Right ventricle myocardium superior (tissue), 1 donor: ENCODE measurements at places on chromosomes 12 and 14.

GRCh38 chr12:41930866-41931437 is 213.7 kb downstream of the GXYLT1 start:
- DNase-seq, result no peak

DNA sequence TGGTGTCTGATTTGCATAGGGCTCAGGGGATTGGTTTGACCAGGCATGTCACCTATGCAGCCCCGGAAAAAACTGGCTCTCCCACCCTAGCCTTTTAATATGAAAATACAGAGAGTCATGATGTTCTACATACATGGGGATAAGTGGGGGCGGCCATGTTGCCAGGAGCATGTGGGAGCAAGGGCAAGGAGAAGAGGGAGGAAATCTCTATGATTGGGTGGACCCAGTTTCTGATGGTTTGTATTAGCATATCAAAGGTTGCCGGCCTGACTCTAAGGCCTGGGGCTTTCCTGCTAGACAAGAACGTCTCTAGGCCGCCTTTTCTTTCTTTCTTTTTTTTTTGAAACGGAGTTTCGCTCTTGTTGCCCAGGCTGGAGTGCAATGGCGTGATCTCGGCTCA is 123.4 kb upstream of the CPSF6 start:
- DNase-seq, result no peak

DNA sequence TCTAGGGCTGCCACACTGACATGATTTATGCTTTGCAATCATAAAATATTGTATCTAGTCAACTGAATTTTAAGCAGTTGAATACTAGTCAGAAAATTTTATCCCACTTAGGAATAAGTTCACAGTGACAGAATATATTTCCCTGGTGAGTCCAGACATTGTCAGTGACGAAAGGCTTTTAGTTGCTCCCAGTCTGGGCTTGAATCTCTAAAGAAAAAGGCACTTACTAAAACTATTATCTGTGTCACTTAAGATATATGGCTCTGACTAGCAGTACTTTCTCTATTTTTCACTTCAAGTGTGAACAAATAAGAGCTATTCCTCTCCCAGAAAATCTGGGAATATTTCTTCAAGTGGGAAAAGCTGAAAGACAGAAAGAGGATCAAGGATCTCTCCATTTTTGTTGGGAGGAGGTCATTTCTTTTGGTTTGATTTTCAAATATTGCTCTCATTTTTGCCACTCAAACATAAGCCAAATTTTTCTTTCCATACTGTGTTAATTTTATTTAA is 1262.3 kb upstream of the USP15 start:
- DNase-seq, result no peak

DNA sequence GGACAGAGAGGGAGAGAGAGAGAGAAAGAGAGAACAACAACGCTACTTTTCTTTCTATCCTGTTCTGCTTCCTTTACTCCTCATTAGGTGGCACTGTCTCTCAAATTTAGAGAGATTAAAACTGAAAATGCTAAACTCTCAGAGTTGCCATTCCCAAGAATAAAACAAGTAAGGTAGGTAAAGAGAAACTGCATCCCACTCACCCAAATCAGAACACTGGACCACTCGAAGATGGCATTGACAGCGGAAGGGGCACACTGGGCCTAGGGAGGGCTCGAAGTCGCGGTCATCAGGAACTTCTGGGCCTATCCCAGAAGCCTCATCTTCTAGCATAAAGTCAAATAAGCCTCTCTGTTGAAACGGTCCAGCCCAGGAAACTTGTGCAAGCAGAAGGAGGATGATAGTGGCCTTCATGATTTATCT is 4.5 kb downstream of the DCN start:
- no peak for DNase-seq

DNA sequence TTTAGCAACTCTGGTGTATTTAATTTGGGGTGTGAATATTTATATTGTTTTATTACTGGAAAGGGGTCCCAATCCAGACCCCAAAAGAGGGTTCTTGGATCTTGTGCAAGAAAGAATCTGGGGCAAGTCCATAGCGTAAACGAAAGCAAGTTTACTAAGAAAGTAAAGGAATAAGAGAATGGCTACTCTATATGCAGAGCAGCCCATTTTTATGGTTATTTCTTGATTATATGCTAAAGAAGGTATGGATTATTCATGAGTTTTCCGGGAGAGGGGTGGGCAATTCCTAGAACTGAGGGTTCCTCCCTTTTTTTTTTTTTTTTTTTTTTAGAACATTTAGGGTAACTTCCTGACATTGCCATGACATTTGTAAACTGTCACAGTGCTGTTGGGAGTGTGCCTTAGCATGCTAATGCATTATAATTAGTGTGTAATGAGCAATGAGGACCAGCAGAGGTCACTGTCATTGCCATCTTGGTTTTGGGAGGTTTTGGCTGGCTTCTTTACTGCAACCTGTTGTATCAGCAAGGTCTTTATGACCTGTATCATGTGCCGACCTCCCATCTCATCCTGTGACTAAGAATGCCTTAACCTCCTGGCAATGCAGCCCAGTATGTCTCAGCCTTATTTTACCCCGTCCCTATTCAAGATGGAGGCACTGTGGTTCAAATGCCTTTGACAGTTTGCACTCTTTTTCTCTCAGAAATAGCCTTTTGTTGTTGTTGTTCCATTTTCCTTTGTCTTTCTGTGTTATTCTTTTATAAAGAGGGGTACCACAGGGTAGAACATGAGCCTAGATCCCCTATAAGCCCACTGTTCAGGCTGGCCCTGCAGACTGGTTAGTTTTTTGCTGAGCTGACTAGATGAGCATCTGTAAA is 75.5 kb upstream of the DCD start:
- no peak for DNase-seq

DNA sequence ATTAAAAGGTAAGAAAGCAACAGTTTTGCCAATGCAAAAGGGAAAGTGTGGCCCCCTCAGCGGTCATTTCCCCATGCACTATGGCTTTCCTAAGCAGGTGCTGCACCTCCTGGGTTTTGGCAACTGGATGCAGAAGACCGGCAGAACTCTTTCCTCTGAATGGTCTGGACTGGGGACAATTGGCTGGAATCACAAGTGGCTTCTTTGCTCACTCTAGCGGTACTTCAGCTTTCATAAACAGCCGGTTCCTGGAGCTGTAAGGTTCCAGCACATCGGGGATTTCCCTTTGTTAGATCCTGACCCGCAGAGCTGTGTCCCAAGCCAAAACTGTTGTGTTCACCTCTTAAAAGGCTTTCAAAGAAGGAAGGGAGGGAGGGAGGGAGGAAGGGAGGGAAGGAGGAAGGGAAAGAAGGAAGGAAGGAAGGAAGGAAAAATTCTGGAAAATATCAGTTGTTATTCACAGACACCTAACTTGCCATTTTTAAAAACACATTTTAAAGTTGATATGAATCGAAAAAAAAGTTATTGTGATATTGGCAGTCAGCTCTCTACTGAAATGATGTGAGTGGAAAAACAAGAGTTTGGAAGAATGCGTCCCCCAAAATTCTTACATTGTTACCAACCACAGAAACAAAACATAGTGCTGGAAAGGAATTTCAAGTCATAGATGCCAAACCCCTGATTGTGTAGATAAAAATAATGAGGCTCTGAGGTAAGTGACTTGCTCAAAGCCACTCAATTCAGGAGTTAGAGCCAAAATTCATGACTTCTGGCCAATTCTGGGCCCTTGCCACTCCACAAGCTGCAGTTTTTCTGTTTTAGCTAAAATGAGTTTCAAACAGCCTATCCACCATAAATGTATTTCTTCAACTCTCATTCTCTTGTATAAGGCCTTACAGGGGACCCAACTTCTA is 220.6 kb upstream of the HMGA2 start:
- no peak for DNase-seq

- no peak for DNase-seq
Measured at GRCh38 chr12:131946757-131947156, 3.0 kb upstream of the EP400 start.

DNA sequence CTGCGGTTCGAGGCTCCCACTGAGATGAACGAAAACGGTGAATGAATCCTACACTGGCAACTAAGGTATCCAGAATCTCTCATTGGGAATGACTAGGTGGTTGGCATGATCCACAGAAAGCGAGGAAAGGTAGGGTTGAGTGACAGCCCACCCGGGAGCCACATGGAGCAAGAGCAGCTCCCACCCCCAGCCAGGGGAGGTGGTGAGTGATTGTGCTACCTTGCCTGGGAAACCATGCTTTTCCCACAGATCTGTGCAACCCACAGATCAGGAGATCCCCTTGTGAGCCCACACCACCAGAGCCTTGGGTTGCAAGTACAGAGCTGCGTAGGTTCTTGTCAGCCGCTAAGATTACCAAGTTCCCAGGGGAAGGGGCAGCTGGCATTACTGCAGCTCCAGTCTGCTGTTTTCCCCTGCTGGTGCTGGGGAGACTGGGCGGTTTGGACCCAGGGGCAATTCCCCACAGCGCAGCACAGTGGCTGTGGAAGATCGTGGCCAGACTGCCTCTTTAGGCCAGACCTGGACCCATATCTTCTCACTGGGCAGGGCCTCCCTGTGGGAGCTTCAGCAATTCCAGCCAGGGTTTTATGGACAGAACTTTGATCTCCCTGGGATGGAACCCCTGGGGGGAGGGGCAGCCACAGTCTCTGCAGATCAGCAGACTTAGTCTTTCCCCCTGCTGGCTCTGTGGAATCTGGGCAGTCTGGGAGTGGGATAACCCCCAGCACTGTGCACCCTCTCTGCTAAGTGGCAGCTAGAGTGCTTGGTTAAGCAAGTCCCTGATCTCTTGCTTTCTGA is 44.6 kb upstream of the PPP4R3A start:
- DNase-seq, result no peak

GRCh38 chr12:24414480-24414879 is 465.0 kb upstream of the SOX5 start:
- DNase-seq, result no peak

GRCh38 chr14:106174206-106174605 is 647.8 kb downstream of the TMEM121 start:
- no peak for DNase-seq

DNA sequence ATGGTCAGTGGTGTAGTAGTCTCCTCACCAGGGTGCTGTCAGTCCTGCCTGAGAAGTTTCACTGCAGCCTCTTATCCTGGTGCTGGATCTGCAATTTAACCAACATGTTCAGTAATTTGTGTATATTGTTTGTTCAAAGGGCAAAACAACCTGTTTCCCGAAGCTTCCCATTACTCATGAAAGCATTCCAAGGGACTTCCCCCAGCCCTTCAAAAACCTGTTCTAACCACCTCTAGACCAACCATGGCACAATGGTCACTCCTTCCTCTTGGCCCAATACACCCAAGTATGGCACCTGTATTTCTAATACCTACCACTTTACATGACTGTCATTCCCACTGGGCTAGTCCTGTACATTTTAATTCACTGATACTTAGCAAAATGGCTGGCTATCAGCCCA is 12.1 kb downstream of the CKAP4 start:
- DNase-seq, result no peak

DNA sequence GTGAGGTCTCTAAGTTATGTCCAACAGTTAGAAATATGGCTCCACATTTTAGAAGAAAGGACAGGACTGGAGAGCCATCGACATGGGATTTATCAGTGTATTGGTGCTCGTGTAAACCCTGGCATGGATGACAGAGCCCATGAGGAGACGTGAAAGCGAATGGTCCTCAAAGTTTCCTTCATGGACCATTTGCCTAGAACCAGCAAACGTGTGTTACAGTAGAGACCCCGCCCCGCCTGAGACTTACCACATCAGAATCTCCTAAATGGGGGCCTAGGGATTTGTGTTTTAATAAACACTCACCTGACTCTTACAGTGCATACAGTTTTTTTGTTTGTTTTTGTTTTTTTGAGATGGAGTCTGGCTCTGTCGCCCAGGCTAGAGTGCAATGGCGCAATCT is 12.2 kb downstream of the EVL start:
- no peak for DNase-seq

DNA sequence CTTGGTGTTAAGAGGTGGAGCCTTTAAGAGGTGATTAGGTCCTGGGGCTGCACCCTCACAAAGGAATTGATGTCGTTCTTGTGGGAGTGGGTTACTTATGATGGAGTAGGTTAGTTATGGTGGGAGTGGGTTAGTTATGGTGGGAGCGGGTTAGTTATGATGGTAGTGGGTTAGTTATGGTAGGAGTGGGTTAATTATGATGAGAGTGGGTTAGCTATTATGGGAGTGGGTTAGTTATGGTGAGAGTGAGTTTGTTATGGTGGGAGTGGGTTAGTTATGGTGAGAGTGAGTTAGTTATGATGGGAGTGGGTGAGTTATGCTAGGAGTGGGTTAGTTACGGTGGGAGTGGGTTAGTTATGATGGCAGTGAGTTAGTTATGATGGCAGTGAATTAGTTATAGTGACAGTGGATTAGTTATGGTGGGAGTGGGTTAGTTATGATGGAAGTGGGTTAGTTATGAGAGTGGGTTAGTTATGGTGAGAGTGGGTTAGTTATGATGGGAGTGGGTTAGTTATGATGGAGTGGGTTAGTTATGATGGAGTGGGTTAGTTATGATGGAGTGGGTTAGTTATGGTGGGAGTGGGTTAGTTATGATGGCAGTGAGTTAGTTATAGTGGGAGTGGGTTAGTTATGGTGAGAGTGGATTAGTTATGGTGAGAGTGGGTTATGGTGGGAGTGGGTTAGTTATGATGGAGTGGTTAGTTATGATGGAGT is 22.6 kb upstream of the SFSWAP start:
- no peak for DNase-seq

- no peak for DNase-seq
Measured at GRCh38 chr12:124032265-124032886, 59.4 kb downstream of the ZNF664 start.

DNA sequence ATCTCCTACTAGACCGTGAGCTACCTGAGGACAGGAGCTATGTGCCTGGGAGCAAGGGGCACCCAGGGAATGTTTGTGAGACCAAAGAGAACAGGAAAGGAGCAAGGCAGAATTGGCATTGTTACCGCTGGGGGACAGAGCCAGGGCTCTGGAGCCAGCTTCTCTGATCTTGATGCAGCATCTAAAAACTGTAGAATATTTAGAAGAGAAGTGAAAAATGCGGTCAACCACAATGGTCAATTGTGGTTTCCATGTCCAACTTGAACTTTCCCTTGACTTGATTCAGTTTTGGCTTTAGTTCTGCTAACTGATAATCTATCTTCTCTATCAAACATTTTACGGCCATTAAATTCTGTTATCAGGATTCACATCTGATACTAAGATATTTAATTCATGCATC is 201.2 kb downstream of the ANO4 start:
- no peak for DNase-seq

DNA sequence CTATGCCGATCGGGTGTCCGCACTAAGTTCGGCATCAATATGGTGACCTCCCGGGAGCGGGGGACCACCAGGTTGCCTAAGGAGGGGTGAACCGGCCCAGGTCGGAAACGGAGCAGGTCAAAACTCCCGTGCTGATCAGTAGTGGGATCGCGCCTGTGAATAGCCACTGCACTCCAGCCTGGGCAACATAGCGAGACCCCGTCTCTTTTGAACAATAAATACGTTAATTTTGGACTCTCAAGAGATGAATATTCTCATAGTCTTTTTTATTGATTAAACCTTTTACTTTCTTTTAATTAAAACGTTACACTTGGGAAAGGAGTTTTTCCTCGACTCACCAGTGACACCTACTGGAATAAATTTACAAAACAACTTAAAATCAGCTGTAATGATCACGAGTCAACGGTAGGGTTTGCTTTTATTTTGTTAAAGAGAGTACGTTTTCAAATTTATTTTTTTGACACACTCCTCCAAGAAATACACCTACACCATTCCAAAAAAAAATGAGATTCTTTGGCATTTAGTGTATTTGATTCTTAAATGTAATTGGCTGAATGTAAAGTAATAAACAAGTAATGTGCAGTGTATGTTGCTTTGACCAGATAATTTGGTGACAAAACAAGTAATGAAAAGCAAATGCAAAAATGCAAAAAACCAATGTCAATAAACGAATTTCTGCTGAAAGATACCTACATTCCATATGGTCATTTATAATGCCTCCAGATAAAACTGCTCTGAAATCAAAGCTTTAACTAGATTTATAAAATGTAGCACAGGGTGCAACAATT is 687 bp upstream of the RPS29 start:
- peak; percentile 50 for DNase-seq
